ENCODE measurements at places on chromosomes 2 and 18. TPM values are rescaled to one million over a fixed set of nuclear protein-coding genes. Genes with fewer than 3 reads are reported as not detected.

The PIKFYVE gene
- 30.7 TPM for total RNA-seq

The EHD3 gene
- 56.6 TPM for total RNA-seq

The HTR2B gene
- 13.0 TPM for total RNA-seq

The IFT172 gene
- total RNA-seq: 26.8 TPM

The ABCA12 gene
- under 0.01 TPM for total RNA-seq

The REG3G gene
- total RNA-seq: not detected

The TRAF3IP1 gene
- 5.9 TPM for total RNA-seq

The DAW1 gene
- 31.6 TPM for total RNA-seq

The VSNL1 gene
- total RNA-seq: 0.85 TPM

The LRRTM4 gene
- not detected for total RNA-seq

The SLC4A5 gene
- total RNA-seq: under 0.01 TPM

The CNTNAP5 gene
- under 0.01 TPM for total RNA-seq

The DSC2 gene
- total RNA-seq: under 0.01 TPM

The FAP gene
- total RNA-seq: 274 TPM

The LOXL3 gene
- total RNA-seq: 147 TPM

The CAPN14 gene
- total RNA-seq: 0.28 TPM

The HOXD11 gene
- total RNA-seq: 0.28 TPM

The CHN1 gene
- total RNA-seq: 6.8 TPM

The LCT gene
- total RNA-seq: under 0.01 TPM

The CCBE1 gene
- total RNA-seq: 21.4 TPM

The HOXD1 gene
- total RNA-seq: under 0.01 TPM

The G6PC2 gene
- not detected for total RNA-seq

The IL36G gene
- total RNA-seq: not detected

The C2orf81 gene
- 1.1 TPM for total RNA-seq

The ZAP70 gene
- not detected for total RNA-seq

The RBM43 gene
- 2.7 TPM for total RNA-seq

The MOCOS gene
- 2.9 TPM for total RNA-seq

The PRR30 gene
- total RNA-seq: not detected

The RESP18 gene
- total RNA-seq: not detected

The RGPD3 gene
- 0.85 TPM for total RNA-seq

The NT5DC4 gene
- not detected for total RNA-seq

The IL1RL2 gene
- 1.7 TPM for total RNA-seq

The CREG2 gene
- 1.1 TPM for total RNA-seq

The IMPACT gene
- total RNA-seq: 36.4 TPM

The DNAH7 gene
- 0.19 TPM for total RNA-seq

The METTL4 gene
- 5.4 TPM for total RNA-seq

The CXCR2 gene
- total RNA-seq: not detected

The ERBB4 gene
- total RNA-seq: 0.28 TPM

The CAVIN2 gene
- 41.2 TPM for total RNA-seq

The ALPI gene
- total RNA-seq: not detected

The DYTN gene
- not detected for total RNA-seq

The CNGA3 gene
- not detected for total RNA-seq

The ITPRIPL1 gene
- 1.1 TPM for total RNA-seq

The KANSL1L gene
- 38.9 TPM for total RNA-seq

The POMC gene
- 0.85 TPM for total RNA-seq

The FAM228B gene
- 14.7 TPM for total RNA-seq

All from regular cardiac myocyte (primary cell).